ENCODE measurements at places on chromosomes 2 and 18.
A peak's percentile ranks its signal among the peaks of the same experiment; 100 is the strongest.

DNA sequence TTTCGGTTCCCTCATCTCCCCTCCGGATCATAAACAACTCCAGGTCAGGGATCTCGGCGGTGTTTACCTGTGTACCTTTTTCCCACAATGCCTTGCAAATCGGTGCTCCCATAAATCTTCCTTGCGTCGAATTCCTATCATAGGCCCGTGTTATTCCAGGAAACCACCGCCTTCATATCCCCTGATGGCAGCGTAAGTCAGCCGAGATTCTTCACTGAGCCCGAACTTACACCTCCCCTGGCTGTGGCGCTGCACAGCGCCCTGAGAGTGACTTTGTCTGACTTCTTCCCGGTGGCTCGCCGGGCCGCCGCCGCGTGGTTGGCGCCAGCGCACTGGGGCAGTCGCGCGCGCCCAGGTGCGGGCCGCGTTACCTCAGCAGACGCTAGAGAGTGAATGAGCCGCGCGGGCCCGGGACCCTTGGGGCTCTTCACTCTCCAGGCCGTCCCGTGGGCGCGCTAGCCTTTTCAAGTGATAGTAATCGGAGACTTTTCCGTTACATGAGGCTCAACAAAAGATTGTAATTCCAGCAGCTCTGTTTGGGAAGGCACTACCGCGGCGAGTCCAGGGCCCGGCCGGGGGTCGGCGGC lies 101.6 kb downstream of the SPTBN1 start:
- DNase-seq, result peak; percentile 69

- DNase-seq, result no peak
Observed at GRCh38 chr2:3184167-3184566, 193.5 kb downstream of the EIPR1 start.

GRCh38 chr2:47541848-47542450 lies 139.0 kb downstream of the MSH2 start:
- DNase-seq, result no peak

DNA sequence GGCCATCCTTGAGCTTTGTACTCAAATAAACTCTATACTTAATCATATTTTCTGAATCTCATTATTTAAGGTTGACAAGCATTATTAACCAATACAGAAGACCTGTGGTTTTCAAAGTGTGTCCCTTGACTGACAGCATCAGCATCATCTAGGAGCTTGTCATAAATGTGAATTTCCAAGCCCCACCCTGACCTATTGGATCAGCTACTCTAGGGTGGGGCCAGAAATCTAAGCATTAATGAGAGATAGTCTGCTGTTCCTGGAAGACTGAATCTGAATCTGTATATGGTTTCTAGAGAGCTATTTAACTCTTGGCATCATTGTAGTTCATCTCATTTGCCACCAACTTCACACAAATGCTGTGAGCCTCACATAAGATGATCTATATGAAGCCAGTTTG lies 86.6 kb downstream of the CD8B2 start:
- DNase-seq, result no peak

GRCh38 chr2:68764041-68764805 lies 29.6 kb downstream of the ARHGAP25 start:
- DNase-seq, result no peak

DNA sequence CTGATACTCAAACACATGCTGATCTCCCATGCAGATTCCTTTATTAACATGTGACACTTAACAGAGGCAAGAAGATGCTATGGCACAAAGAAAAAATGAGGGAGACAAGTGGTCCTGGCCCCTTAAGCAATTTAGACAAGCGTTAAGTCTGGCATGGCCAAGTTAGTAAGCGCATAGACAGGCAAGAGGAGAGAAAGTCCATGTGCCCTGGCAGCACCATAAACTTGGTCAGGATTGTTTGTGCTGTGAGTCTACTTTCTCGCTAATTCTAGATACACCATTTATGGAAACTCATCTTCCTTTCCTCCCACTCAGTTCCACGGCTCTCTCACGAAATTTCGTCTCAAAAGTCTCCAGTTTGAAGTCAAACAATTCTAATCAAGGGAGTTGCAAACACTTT lies 138.9 kb downstream of the RBMS1 start:
- DNase-seq, result no peak

- DNase-seq, result no peak
Observed at GRCh38 chr2:1678609-1679008, 65.7 kb downstream of the PXDN start.

DNA sequence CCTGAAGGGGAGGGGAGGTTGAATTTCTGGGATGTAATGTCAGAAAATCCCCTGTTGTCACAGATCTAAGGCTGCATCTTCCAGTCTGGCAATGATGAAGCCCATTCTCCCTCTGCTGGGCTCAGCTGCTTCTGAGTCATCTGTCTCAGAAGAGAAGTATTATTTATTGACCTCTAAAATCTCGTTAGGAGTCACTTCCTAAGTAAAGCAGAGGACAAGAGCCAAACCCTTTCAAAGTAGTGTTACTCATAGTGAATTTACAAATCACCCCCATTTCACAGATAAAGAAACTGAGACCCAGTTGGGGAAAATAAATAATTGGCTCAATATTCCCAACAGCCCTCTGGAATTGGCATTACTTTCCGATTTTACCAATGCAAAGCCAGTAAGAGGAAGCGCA lies 167.3 kb upstream of the SKOR2 start:
- no peak for DNase-seq

DNA sequence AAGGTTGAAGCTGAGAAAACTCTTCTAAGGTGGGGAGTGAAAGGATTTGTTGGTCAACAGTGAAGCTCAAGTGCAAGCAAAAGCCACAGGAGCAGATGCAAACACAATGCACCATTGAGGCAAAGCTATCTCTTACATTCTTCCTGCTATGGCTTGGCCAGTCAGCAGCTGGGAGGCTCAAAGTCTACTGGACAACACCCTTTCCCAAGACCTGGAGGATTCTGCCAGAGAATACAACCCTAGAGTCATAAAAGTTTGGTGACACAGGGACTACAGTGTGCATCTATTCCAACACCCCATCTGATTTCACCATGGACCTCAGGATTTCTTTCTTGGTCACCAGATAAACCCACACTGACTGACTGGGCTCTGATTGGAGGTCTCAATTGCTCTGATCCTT lies 342.0 kb downstream of the HRH4 start:
- no peak for DNase-seq

Measured in epithelial cell of esophagus (primary cell).